ENCODE measurements at places on chromosomes 5 and 9.

DNA sequence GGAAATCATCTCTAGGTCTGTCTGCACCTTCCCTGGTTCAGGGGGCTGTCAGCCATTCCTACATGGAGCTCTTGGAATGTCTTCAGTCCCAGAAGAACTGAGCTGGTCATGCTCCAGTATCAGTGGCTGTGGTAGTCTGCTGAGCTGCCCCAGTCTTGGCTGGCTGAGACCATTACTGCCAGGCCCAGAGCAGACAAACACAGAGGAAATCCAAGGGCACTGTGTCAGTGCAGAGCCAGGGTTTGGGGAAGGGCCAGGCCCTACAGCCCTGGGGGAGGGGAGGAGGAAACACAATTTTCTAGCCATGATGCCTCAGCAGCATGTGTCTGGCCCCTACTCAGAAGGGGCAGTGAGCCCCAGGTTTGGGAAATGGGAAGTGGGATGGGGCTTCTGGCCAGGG lies 58.4 kb downstream of the ARHGEF37 start:
- no peak for DNase-seq

DNA sequence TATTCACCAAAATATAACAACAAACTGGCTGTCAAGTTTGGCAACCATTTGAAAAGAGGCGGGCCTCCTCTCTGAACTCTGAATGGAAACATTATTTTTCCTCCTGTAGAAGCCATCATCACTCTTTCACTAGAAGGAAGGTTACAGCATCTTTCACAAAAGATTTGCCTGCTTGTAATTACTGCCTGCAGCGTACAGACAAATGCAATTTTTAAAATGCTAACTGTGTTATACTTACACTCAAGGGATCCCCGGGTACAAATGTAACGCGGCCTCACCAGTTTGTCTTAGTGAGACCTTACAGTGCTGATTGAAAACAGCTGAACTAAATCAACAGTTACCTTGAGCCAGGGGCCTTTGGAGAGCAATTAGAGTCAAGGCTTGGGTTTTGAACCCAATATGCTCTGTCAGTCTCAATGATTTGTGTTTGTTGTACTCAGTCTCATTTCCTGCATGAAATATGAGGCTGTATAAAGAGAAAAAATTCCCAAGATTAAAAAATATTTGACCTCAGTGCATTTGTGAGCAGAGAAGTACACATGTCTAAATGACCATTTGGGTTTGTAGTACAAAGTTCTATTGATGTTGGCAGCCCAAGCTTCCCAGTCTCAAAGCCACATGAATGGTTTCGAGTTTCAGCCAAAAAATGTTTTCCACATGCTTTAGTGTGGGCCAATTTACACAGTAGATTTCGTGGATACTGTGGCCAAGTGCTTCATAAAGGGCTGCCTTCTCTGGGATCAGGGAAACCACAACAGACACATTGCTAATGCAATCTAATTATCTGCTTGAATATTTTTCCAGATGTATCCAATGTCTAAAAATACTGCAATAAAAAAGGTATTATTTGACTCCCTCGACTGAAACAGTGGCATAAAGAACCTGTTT lies 500.0 kb downstream of the SPATA31D1 start:
- DNase-seq, result peak; percentile 89

DNA sequence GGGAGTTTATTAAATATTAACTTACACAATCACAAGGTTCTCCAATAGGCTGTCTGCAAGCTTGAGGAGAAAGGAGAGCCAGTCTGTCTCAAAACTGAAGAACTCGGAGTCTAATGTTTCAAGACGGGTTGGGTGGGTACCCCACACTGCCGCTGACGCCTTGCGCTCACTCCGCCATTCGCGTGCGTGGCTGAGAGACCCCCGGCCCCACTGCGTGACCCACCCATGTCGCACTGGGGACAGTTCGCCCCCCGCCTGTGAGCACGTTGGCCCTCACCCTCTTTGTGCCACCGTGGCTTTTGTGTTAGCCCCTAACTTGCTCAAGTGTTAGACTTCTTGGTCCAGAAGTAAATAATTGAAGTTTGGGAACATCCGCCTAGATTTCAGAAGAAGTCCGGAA lies 270.0 kb upstream of the ITGA1 start:
- no peak for DNase-seq

DNA sequence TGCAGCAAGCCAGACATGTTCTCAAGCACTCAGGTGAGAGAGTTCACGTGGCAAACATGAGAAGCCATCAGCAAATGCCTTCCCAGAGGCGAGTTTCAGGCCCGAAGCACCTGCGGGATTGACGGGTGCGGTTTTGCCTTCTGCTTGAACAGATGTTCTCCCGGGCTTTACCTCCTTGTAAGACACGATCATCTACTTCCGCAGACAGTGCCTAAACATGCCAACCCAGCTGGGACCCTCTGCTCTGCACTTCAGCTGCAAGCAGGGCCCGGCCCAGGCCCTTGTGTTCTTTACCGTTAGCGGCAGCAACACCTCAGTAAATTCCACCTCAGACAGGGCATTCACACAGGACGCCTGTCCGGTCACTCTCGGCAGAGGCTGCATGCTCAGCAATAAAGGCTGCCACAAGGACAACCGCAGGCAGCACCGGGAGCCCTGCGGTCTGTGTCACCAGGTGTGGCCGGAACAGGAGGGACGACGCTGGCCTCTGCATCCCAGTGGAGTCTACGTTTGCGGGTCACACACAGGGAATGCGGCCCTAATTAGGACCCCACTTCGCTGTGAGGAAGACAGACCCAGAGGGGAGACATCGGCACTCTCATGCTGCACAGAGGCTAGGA lies 139.6 kb downstream of the ROR2 start:
- no peak for DNase-seq

DNA sequence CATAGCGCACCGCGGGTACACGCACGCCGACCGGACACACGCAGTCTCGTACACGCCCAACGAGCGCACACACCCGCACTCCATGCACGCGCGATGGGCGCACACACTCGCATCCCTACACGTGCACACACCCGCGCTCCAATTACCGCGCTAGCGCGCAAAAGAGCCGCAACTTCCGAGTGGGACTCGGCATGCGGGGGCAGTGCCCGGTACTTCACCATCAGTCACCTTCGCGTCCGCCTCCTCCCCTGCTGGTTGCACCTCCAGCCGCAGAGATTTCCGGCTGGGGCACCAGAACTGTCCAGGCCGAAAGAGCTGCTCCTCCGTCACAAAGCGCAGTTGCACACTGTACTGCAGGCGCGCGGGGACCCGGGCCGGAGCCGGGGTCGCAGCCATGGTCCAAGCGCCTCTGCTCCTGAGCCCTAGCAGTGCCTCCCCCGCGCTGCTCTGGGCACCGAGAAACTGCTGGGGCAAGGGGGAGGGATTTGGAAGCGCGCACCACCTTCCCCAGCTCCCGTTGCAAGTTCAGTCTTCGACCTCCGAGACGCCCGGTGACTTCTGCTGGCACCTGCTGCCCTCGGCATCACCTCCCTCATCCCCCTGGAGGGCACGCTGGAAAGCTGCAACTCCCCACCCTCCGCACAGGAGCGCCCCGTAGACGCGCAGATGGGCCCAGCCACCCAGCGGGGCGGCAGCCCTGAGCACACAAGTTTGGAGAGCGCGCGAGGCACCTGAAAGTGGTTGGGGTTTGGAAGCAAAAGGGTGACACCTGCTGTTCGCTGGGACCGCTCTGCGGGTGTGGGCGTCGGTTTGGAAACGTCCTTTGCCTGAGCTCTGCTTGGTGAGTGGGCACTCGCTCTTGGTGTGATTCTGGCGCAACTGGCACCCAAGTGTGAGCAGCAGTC lies 337.4 kb upstream of the PUM3 start:
- DNase-seq, result peak; percentile 44

GRCh38 chr9:60545878-60546385 lies 368.3 kb upstream of the SPATA31A5 start:
- DNase-seq, result no peak

DNA sequence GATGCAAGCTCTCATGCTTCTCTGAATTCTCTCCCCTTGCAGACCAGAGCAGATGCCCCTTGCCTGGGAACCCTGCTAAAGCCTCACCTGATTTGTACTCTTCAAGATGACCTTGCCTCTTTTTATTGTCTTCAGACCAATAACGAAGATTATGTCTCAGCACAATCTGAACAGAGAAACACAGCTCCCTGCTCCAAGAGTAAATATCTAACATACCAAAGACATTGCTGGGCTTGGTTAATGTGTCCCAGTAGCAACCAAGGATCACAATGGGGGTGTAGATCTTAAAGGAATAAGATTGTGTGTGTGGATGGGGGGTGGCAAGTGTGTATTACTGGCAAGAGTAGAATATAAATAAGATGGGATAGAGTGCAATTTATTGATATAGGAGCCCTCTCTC lies 67.6 kb upstream of the LHFPL2 start:
- DNase-seq, result peak; percentile 66

GRCh38 chr5:89080467-89081116 lies 197.6 kb upstream of the MEF2C start:
- no peak for DNase-seq

GRCh38 chr9:85081963-85082362 lies 412.4 kb downstream of the NTRK2 start:
- DNase-seq, result no peak
